Effector memory CD4-positive, alpha-beta T cell (primary cell): ENCODE measurements at places on chromosomes 13 and 19.

- H3K4me1 ChIP-seq: no peaks in the 10 kb centered on the region
- no peaks in the 10 kb centered on the region for H3K27me3 ChIP-seq
- no peak overlapping the region for H3K27ac ChIP-seq
- DNase-seq: no peak
These were observed 17.3 kb downstream of the ZFR2 start for GRCh38 chr19:3851254-3852176.

DNA sequence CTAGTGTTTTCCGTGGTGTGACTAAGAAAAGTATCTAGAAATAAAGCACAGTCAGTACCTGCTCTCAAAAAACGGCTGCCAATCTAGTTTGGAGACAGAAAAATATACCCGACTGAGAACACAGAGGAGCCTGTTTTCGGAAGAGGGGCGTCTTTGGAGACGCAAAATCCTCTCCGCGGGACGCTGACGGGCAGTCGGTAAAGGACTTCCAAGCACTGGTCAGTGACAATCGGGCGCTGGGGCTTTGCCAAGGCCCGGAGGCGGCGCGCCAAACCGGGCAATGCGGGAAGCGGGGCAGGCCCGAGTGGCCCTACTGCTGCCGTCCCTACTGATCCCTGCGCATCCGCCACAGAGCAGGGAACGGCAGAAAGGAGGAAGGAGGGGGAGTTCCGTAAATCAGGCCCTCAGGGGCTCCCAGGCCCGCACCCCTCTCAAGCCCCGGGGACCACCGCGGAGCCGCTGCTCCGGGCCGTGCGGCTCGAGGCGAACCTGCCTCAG lies 588 bp upstream of the DPY19L3 start:
- no peaks in the 10 kb centered on the region for H3K27me3 ChIP-seq
- peak overlapping the region; percentile 84 for H3K4me3 ChIP-seq
- H3K27ac ChIP-seq: peak overlapping the region; percentile 78
- no peak for DNase-seq
- no peaks in the 10 kb centered on the region for H3K36me3 ChIP-seq

DNA sequence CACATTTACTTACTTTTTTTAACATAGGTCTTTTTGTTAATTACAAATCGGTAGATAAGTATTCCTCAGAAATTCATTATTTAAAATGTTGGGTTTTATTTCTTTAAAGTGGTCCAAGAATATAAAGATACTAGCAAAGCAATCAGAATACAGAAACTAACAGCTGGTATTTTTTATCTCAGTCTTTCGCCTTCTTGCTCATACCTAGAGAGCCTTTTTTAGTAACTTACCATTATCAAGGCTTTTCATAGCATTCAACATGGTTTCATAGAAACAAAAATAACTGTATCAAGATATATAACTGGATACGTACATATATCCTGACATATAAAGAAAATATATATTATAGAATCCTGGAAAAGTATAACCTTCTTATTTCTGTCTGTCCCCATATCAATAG lies 227.8 kb upstream of the MIR17HG start:
- no peaks in the 10 kb centered on the region for H3K36me3 ChIP-seq
- H3K4me1 ChIP-seq: no peaks in the 10 kb centered on the region
- H3K27me3 ChIP-seq: no peaks in the 10 kb centered on the region
- H3K27ac ChIP-seq: no peak overlapping the region
- no peak for DNase-seq

DNA sequence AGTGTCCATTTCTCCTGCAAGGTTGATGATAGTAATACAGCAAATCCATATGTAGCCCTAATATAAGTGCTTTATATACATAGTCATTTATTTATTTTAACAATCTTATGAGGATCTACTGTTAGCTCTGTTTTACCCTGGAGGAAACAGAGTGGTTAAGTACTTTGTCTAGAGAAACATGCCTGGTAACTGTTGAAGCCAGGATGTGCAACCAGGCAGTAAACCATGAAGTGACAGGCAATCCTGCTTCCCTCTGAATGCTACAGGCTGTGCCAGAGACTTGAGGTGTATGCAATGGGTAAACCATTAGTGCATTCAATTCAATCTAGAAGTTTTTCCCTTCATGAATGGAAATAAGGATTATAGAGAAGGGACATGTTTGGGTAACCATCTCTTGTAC lies 911.0 kb downstream of the PCDH17 start:
- DNase-seq: no peak
- H3K36me3 ChIP-seq: no peaks in the 10 kb centered on the region
- H3K4me1 ChIP-seq: no peaks in the 10 kb centered on the region
- no peaks in the 10 kb centered on the region for H3K27me3 ChIP-seq
- no peak overlapping the region for H3K27ac ChIP-seq
